ENCODE measurements at places on chromosomes 16 and 17.

DNA sequence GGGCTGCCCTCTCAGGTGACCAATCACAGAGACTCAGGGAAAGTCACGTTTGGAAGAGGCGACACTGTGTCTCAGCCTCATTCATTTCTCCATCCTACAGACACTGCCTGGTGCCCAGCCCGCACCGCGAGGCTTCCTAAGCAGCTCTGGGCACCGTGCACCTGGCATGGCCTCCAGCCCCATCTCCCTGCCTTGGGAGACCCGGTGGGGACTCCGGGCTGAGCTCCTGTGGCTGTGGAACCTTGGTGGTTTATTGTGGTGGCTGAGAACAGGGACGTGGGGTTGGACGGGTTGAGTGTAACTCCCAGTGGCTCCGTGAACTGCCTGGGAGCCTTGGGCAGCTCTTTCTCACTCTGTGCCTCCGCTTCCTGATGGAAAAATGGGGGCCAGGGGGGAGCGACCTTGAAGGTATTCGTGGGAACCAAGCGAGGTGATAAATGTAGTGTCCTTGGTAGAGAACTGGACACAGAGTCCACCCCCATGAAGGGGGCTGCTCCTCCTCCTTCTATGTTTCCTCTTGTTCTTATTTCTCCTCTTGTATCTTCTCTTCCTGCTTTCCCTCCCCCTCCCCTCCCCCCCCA, 215.4 kb downstream of the SEC14L1 start:
- DNase-seq = no peak

- no peak for DNase-seq
Observed at GRCh38 chr16:85081765-85082164, 30.5 kb downstream of the CIBAR2 start.

DNA sequence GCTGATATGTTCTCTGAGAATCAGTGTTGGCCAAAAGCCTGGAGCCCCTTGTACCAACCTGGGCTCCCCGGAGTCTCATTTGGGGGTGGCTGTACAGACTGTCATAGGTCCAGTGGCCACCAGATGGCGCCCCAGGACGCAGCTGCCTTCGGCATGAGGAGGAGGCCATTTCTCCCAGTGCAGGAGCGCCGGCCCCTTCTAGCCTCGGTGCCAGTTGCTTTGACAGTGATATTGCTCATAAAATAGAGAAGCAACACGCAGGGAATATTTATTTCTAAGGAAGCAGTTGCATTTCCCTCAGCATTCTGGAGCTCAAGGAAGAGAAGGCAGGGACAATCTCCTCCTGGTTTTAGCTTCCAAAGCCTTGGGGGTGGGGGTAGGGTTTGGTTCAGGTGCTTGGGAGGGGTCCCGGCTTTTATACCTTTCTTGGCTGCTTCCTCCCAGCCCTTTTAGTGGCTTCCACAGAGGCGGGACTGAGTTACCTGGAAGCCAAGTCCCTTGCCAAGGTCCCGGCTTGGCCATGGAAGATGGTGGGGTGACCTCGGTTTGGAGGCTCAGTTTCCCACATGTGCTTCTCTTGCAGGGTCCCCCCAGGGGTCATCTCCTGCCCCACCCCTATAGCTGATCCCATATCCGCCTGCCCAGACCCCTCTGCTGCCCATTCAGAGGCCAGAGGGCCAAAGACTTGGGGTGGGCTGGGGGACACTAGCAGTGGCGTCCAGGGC, 117.8 kb upstream of the CDC42EP4 start:
- peak; percentile 94 for DNase-seq

DNA sequence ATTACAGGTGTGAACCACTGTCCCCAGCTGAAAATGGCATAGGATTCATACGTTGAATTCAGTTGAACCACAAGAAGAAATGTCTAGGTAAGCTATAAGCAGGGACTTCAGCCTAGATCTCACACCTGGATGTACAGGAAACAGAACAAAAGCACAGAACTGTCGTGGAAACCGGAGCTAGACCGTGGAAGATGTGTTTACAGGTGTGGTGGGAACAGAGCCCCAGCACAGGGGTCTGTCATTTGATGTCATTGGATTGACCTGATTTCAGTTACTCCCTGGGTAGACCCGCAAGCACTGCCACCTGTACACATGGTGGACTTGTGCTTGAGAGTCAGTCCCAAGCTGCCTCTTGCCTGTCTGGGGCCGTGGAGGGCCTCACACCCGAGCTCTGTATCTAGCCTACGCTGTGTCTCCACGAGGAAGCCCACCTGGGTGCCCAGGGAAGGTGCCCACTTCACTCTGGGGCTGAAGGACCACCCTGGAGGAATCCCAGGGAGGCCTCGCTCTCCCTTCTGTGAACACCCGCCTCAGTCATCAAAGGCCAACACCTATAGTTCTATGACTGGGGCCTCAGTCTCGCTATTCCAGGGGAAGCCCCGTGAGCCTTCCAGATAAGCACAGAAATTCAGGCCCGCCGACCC, 32.2 kb upstream of the MLKL start:
- DNase-seq = no peak

GRCh38 chr17:67136191-67137025, 92.1 kb downstream of the CACNG1 start:
- no peak for DNase-seq

GRCh38 chr16:30351586-30352419, 3.3 kb downstream of the CD2BP2 start:
- peak; percentile 86 for DNase-seq

Data from AG20443 (cell line).